ENCODE measurements at places on chromosomes 12 and 14. TPM values are rescaled to one million over a fixed set of nuclear protein-coding genes. Genes with fewer than 3 reads are reported as not detected.

Gene C12orf56
- total RNA-seq, result not detected

Gene GMFB
- total RNA-seq, result 53.0 TPM

Gene TMEM63C
- 0.20 TPM for total RNA-seq

Gene MYF6
- total RNA-seq, result not detected

Gene SLC10A1
- not detected for total RNA-seq

Gene ATP5F1B
- total RNA-seq, result 559 TPM

Gene ACSS3
- total RNA-seq, result 2.6 TPM

DNA sequence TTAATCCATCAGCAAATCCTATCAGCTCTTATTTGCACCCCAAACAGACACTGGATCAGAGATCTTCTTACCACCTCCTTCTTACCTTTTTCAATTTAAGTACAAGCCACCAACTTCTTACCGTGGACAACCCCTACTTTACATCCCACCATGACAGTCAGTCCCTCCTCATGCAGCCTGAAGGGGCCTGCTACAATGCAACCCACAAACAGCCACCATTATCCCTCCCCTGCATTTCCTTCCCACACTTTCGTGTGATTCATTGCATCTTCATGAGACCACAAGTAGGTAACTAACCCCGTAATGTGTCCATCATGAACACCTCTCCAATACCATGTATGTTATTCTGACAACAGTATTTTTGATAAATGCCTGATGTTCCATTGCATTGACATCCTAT lies 108.6 kb downstream of the BCL11B start:
- no peak for DNase-seq

- no peak for DNase-seq
Measured at GRCh38 chr14:51424041-51424440, 184.0 kb downstream of the TMX1 start.

DNA sequence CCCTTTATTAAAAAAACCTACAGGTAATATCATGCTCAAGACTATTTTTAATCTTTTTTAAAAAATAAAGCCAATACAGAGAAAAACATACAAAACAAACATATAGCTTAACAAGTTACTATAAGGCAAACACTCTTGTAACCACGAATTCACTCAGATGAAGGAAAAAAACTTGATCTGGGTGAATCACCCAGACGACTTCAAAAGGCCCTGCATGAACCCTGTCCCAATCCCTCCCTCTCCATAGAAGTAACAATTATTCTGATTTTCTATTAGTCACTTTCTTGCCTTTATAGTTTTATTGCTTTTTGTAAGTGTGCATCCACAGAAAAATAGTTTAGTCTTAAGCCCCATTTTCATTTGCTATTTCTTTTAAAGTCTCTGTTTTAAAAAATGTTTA lies 72.6 kb downstream of the LRP6 start:
- peak; percentile 66 for DNase-seq

GRCh38 chr14:73760598-73761586 lies 46.7 kb upstream of the PNMA1 start:
- DNase-seq, result no peak

- no peak for DNase-seq
Measured at GRCh38 chr14:65301862-65302539, 110.5 kb upstream of the FUT8 start.

GRCh38 chr12:63958876-63959580 lies 114.5 kb downstream of the SRGAP1 start:
- DNase-seq, result no peak

DNA sequence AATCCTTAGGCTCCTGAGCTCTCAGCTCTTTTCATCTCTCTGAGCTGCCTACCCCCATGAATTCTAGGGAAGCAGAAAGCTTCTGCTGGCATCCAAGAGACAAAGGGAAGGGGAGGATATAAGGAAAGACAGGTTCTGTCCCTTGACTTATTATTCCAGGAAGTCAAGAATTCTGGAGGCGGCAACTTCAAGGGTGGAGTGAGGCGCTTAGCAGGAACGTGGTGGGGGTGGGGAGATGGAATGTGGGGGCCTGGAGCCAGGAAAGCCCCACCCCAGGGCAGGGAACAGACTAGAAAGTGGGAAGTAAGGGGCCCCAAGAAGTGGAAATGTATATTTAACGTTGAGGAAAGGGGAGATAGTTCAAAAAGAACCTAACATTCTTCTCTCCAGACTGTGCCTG lies 1.4 kb downstream of the CALCOCO1 start:
- no peak for DNase-seq
